Heart left ventricle (tissue), 16 donors: ENCODE measurements at places on chromosomes 3 and 15.

DNA sequence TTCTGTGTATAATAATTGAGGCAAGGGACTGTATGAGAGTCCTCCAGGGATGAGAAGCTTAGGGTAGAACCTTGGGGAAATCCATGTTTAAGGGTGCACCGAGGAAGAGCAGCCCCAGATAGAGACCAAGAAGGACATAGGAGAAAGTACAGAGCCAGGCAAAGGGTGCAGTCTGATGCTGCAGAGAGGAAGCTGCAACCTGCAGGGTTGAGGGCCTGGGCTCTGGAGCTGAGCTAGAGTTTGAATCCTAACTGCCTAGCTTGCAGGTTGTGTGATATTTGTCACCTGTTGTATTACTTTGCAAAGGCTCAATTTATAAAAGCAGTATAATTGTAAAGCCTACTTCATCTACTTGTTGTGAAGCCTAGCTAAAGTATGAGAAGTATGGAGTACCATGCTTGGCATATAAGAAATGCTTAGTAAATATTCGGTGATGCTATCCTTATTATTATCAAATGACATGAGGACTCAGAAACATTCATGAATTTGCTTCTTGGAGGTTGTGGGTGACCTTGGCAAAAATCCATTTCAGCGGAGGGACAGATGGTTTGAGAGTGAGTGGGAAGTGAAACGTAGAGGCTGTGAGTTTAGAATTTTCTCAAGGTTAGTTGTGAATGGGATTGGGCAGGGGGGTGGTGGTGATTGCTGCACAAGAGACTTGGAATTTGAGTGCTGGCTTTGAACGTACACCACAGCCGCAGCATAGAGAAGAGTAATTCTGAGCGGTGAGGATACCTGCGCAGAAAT is 43.8 kb downstream of the PLCL2 start:
- no peak overlapping the region for H3K4me3 ChIP-seq
- no peak for DNase-seq
- peaks cover 43% of the 10 kb centered on the region for H3K4me1 ChIP-seq
- H3K36me3 ChIP-seq, result no peaks in the 10 kb centered on the region
- no peak overlapping the region for H3K27ac ChIP-seq
- no peaks in the 10 kb centered on the region for H3K27me3 ChIP-seq

DNA sequence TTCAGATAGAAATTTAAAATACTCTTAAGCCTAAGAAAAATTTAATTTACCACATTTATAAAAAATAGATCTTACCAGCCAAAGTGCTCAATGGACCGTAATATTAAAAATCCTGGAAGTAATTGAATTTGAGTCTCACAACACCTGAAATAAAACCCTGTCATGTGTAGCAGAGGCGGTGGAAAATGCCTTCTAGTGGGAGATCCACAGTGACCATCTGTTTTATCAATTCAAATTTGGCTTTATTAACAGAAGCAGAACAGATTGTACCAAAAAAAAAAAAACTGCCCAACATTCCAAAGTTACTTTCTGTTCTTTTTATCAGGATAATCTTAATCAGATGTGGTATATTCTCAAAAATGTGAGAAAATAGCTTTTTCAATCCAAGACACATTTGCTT is 71.7 kb downstream of the DMXL2 start:
- H3K27ac ChIP-seq, result no peak overlapping the region
- no peak overlapping the region for H3K4me3 ChIP-seq
- no peaks in the 10 kb centered on the region for H3K4me1 ChIP-seq

DNA sequence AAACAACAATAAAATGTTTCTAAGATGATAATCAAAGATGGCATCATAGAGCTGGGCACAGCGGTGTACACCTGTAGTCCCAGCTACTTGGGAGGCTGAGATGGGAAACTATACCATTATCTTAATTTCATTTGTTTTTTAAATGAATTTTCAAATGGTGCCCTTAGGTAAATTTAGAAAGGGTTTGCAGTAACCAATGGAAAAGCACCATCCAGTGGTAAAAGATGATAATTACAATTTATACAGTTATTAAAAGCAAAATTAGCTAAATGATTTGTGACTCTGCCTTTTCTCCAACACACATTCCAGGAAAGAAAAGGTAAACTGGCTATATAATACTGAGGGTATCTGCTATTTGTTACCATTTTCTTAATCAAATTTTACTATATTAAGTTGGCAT is 14.4 kb upstream of the ANKRD28 start:
- H3K36me3 ChIP-seq, result no peaks in the 10 kb centered on the region
- peaks cover 8% of the 10 kb centered on the region for H3K4me1 ChIP-seq
- H3K27ac ChIP-seq, result no peak overlapping the region
- no peak overlapping the region for H3K4me3 ChIP-seq
- no peak for DNase-seq

GRCh38 chr15:64542091-64542490 is 81.7 kb downstream of the ZNF609 start:
- no peak for DNase-seq
- H3K27ac ChIP-seq, result no peak overlapping the region
- H3K4me1 ChIP-seq, result no peaks in the 10 kb centered on the region
- no peaks in the 10 kb centered on the region for H3K27me3 ChIP-seq

- no peaks in the 10 kb centered on the region for H3K36me3 ChIP-seq
- H3K27ac ChIP-seq, result no peak overlapping the region
- no peak overlapping the region for H3K4me3 ChIP-seq
Observed at GRCh38 chr3:29557825-29558224, 277.0 kb downstream of the RBMS3 start.

GRCh38 chr3:33061782-33062181 is 35.2 kb downstream of the GLB1 start:
- H3K27me3 ChIP-seq, result no peaks in the 10 kb centered on the region
- no peak overlapping the region for H3K4me3 ChIP-seq
- H3K27ac ChIP-seq, result no peak overlapping the region
- H3K4me1 ChIP-seq, result no peaks in the 10 kb centered on the region
- H3K36me3 ChIP-seq, result peaks cover 27% of the 10 kb centered on the region

DNA sequence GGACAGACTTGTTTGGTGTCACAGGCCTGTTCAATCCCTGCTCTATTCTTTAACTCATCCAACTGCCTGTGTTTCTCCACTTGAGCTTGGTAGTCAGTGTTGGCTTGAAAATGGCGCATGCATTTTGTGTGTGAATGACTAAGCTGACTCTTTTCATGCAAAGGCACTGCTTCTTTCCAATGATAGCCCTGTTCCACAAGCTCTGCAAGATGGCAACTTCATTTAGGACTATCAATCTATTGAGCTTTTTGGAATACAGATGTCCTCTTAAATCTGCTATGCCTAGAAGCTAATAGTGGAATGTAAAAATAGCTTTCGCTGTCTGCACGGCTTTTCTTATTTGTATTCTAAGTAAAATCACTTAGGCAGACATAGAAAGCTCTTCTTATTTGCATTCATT is 33.6 kb upstream of the SYNPR start:
- H3K27ac ChIP-seq, result no peak overlapping the region
- no peaks in the 10 kb centered on the region for H3K4me1 ChIP-seq
- H3K27me3 ChIP-seq, result no peaks in the 10 kb centered on the region
- DNase-seq, result no peak
- no peaks in the 10 kb centered on the region for H3K36me3 ChIP-seq
- no peak overlapping the region for H3K4me3 ChIP-seq

GRCh38 chr15:90191794-90192509 is 9.2 kb upstream of the SEMA4B start:
- no peaks in the 10 kb centered on the region for H3K27me3 ChIP-seq
- peak overlapping the region; percentile 64 for H3K27ac ChIP-seq
- peaks cover 33% of the 10 kb centered on the region for H3K4me1 ChIP-seq
- peak; percentile 81 for DNase-seq
- no peak overlapping the region for H3K4me3 ChIP-seq

DNA sequence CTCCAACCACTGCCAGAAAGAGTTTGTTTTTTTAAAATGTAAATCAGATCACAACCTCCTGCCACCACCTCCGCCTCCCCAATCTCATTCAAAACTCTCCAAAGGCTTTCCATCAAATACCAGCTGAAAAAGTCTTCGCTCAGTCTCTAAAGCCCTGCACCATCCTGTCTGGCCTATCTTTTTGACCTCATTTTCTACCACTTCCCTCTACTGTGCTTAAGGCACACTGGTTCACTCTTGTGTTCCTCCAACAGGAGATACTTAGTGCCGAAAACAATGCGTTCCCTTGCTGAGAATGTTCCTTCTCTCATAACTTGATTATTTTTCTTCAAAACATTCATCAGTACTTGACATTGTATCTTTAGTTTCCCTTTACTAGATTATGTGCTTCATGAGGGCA is 3.5 kb downstream of the BTBD1 start:
- no peaks in the 10 kb centered on the region for H3K27me3 ChIP-seq
- H3K27ac ChIP-seq, result no peak overlapping the region
- peaks cover 5% of the 10 kb centered on the region for H3K4me1 ChIP-seq
- no peak overlapping the region for H3K4me3 ChIP-seq

DNA sequence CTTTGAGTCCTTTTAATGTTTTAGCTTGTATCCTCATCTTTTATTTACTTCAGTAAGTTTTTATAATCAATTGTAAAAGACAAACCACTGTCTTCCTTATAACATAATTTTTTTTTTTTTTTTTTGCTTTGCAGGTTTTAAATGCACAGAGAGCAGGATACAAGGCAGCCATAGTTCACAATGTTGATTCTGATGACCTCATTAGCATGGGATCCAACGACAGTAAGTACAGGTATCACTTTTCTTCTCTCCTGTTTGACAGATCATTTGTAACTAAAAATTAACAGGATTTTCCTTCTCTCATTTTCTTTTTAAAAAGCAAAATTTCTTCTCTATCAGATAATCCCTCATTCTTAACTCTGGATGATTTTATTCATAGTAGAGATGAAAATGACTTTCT is 75.4 kb downstream of the PFN2 start:
- H3K4me1 ChIP-seq, result no peaks in the 10 kb centered on the region
- no peak overlapping the region for H3K4me3 ChIP-seq
- H3K27ac ChIP-seq, result no peak overlapping the region
- peaks cover 6% of the 10 kb centered on the region for H3K36me3 ChIP-seq

GRCh38 chr15:78880813-78881212 is 8.1 kb downstream of the MORF4L1 start:
- peaks cover 63% of the 10 kb centered on the region for H3K4me1 ChIP-seq
- H3K27me3 ChIP-seq, result no peaks in the 10 kb centered on the region
- DNase-seq, result no peak
- no peak overlapping the region for H3K27ac ChIP-seq
- no peak overlapping the region for H3K4me3 ChIP-seq

- peaks cover 26% of the 10 kb centered on the region for H3K4me1 ChIP-seq
- H3K27ac ChIP-seq, result no peak overlapping the region
- DNase-seq, result no peak
- H3K4me3 ChIP-seq, result no peak overlapping the region
- H3K27me3 ChIP-seq, result no peaks in the 10 kb centered on the region
- no peaks in the 10 kb centered on the region for H3K36me3 ChIP-seq
Observed at GRCh38 chr3:134323966-134324962, 50.0 kb downstream of the AMOTL2 start.

GRCh38 chr3:187544326-187544725 is 125.9 kb downstream of the SST start:
- no peaks in the 10 kb centered on the region for H3K36me3 ChIP-seq
- no peak for DNase-seq
- no peak overlapping the region for H3K27ac ChIP-seq
- H3K4me3 ChIP-seq, result no peak overlapping the region

DNA sequence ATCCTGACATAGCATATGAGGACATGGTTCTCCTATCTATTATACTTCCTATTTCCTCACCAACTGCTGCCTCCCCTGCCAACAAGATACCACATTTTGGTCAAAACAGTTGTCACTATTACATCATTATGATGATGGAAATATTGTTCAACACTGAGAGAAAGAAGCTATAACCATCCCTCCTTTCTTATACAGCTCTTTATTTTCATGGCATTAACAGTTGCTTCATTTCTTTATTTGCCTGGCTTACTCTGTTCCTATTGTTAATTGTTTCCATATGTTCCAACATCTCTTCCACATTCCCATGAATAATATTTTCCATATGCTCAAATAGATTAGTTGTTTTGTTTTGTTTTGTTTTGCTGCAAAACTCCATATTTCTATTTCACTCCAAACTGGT is 40.8 kb upstream of the FILIP1L start:
- H3K4me3 ChIP-seq, result no peak overlapping the region
- no peak for DNase-seq
- no peak overlapping the region for H3K27ac ChIP-seq

GRCh38 chr3:99823723-99824711 is 6.4 kb downstream of the CMSS1 start:
- DNase-seq, result no peak
- H3K4me1 ChIP-seq, result no peaks in the 10 kb centered on the region
- H3K27me3 ChIP-seq, result no peaks in the 10 kb centered on the region

DNA sequence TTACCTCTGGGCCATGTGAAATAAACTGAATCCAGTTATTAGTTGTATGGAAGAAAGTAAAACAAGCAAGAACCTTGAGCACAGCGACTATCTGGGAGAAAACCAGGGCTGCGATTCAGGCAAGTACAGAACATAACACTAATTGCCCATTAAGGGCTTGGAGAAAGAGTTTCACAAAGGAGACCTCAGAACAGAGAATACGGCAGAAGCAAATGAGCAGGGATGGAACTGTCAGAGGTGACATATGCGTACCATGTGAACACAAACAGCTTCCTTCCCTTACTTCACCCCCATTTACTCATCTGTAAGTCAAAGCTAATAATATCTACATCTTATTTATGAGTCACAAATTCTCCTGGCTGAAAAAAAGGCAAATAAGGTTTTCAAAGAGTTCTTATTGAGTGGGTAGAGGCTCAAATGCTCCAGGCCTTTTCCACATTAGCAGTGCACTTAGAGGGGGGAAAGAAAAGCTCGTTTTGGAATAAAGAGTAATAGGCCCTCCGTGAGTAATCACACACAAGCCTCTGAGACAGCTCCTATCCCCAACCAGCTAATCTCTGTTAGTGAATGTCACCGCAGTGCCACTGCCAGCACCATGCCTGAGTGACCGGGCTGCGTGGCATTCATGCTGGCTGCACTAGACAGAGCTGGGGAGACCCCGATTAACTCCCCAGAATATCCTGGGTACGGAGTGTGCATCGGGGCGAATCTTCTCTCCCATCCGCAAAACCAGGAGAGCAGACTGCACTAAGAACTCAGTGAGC is 2.6 kb downstream of the PCSK6 start:
- DNase-seq, result no peak
- peaks cover 9% of the 10 kb centered on the region for H3K4me1 ChIP-seq
- no peaks in the 10 kb centered on the region for H3K36me3 ChIP-seq
- H3K27ac ChIP-seq, result no peak overlapping the region
- H3K4me3 ChIP-seq, result no peak overlapping the region

DNA sequence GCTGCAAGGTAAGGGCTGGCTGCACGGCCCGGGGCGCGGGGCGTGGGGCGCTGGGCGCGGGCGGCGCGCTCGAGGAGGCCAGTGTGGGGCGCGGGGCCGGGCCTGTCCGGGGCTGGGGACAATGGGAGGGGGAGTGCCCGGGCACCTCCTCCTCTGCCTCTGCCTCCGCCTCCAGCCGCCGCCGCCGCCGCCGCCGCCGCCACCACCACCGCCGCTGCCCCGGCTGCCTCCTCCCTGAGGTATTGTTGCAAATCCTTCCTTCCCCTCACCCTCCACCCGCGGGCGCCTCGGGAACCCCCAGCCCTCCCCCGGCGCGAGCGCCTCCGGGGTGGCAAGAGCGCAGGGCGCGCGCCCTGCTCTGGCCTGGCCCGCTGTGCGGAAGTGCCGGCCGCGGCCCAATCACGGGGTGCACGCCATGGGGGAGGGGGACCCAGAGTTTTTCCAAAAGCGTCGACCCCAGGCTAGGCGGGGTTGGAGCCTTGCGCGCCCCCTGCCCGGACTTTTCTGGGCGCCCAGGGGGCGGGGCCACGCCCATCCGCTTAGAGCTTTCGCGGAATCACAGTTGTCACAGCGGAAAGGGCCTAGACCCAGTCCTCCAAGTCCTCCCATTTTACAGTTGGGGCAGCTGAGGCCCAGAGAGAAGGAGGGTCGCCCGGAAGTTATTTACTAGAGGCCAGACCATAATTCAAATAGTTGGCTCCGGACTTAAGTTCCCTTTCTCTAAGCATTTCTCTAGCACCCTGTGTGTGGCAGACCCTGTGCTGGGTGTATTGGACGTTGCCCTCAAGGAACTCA is at the start of gene LPP:
Gene LPP, plus strand, starts transcription at position 144 of the 795 bp plus-strand sequence. CDS start 251,964 bp downstream, outside the sequence.
- H3K27me3 ChIP-seq, result no peaks in the 10 kb centered on the region
- no peaks in the 10 kb centered on the region for H3K36me3 ChIP-seq
- H3K4me3 ChIP-seq, result peak within 1 kb of the TSS; percentile 94
- DNase-seq, result peak; percentile 83
